ENCODE measurements at places on chromosomes 16 and 17. TPM values are rescaled to one million over a fixed set of nuclear protein-coding genes. Genes with fewer than 3 reads are reported as not detected.

Gene PDXDC1
- total RNA-seq = 39.4 TPM

Gene PITPNM3
- total RNA-seq = 1.6 TPM

Gene MYO15B
- 8.4 TPM for total RNA-seq

Gene RAB34
- total RNA-seq = 348 TPM

Gene ALDH3A1
- total RNA-seq = not detected

Gene CCDC40
- 0.91 TPM for total RNA-seq

Gene PRAC2
- total RNA-seq = not detected

Gene MVD
- 40.2 TPM for total RNA-seq

Gene KRT15
- total RNA-seq = 0.96 TPM

Gene CA4
- total RNA-seq = not detected

Gene TPSG1
- not detected for total RNA-seq

Gene MGAT5B
- total RNA-seq = 0.08 TPM

Gene SLC38A8
- not detected for total RNA-seq

Gene CRYBA1
- not detected for total RNA-seq

Gene TNFRSF17
- total RNA-seq = not detected

Gene KRT28
- not detected for total RNA-seq

Gene GAST
- total RNA-seq = not detected

Gene CDH5
- 3.6 TPM for total RNA-seq

Gene ADAM11
- 0.64 TPM for total RNA-seq

Gene MYH2
- total RNA-seq = not detected

Gene OVCA2
- total RNA-seq = 81.6 TPM

Gene GRB7
- total RNA-seq = 0.08 TPM

Gene NDE1
- total RNA-seq = 34.5 TPM

Gene RHOT2
- 52.7 TPM for total RNA-seq

Gene C17orf100
- 0.91 TPM for total RNA-seq

Gene TNK1
- 0.65 TPM for total RNA-seq

Gene TSEN54
- total RNA-seq = 13.6 TPM

Gene PMM2
- total RNA-seq = 20.2 TPM

Gene MYOCD
- total RNA-seq = not detected

Gene NDRG4
- total RNA-seq = 28.7 TPM

Gene PLLP
- total RNA-seq = 0.91 TPM

Gene UTS2R
- total RNA-seq = 0.13 TPM

Gene KRTAP4-5
- total RNA-seq = not detected

Measured in epithelial cell of alveolus of lung (primary cell).